Spleen (tissue), 13 donors: ENCODE measurements at places on chromosomes 5 and 9. TPM values are rescaled to one million over a fixed set of nuclear protein-coding genes. Genes with fewer than 3 reads are reported as not detected.

DNA sequence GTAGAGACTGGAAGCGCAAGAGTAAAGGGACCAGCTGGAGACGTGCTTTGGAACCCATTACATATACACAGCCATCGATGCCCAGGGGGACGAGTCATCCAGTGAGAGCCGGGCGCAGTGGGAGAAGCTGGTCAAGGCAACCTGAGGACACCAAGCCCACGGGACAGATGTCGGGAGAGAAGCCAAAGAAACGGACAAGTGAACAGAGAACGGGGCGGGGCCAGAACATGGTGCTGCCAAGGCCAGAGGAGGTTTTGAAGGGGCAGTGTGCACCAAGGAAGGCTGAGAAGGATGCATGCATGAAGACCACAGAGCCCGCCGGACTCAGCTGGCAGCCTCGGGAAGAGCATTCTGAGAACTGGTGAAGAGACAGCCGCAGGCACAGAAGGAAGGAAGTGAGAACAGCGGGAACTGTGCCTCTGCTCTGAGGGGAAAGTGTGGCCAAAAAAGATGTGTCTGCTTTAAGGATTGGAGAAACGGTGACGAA, 20.3 kb downstream of the CAMSAP1 start:
- DNase-seq = no peak
- no peaks in the 10 kb centered on the region for H3K36me3 ChIP-seq
- H3K27me3 ChIP-seq = no peaks in the 10 kb centered on the region
- peaks cover 92% of the 10 kb centered on the region for H3K4me1 ChIP-seq
- H3K4me3 ChIP-seq = no peak overlapping the region
- H3K27ac ChIP-seq = no peak overlapping the region

- H3K4me3 ChIP-seq = no peak overlapping the region
- no peaks in the 10 kb centered on the region for H3K27me3 ChIP-seq
- H3K36me3 ChIP-seq = no peaks in the 10 kb centered on the region
- H3K27ac ChIP-seq = no peak overlapping the region
- H3K4me1 ChIP-seq = no peaks in the 10 kb centered on the region
Observed at GRCh38 chr5:58746321-58746720, 163.4 kb downstream of the RAB3C start.

DNA sequence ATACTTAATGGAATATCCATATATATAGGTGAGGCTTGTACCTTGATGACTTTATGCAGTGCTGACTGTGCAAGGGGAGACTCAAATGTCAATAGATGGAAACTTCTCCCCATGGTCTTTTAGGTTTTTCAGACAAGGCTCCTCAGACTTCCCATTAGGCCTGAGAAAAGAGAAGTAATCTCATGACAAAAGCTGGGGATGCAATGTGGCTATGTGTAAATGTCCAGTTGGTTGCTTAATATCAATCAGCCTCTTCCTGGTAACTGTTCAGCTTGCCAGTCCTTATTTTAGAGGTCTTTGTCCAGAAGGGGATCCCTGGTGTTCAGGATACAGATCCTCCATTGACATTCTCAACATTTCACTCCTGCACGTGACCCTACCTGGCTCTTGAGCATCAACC, 621.1 kb upstream of the CDH18 start:
- no peaks in the 10 kb centered on the region for H3K27me3 ChIP-seq
- H3K27ac ChIP-seq = no peak overlapping the region
- H3K4me3 ChIP-seq = no peak overlapping the region
- no peaks in the 10 kb centered on the region for H3K36me3 ChIP-seq
- no peak for DNase-seq

DNA sequence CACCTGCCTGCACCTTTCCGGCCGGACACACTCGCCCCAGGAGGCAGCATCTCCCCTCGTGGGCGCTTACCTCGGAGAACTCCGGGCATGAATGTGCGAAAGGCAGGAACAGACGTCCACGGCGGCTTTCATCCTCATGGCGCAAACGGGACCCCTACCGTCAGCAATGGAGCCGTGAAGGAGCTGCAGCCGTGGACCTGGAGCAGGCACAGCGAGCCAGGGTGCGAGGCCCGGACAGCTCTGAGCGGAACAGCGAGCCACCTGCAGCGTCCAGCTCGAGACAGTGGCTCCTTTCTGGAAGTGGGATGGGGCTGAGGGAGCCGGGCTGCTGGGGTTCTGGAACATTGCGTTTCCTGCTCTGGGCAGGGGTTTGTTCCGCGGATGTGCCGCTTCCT, 7.8 kb upstream of the SLC6A19 start:
- no peak overlapping the region for H3K27ac ChIP-seq
- peaks cover 12% of the 10 kb centered on the region for H3K27me3 ChIP-seq
- no peaks in the 10 kb centered on the region for H3K36me3 ChIP-seq
- DNase-seq = no peak
- H3K4me3 ChIP-seq = no peak overlapping the region
- no peaks in the 10 kb centered on the region for H3K4me1 ChIP-seq

GRCh38 chr5:159609359-159609758, 279.1 kb upstream of the IL12B start:
- DNase-seq = no peak
- H3K36me3 ChIP-seq = no peaks in the 10 kb centered on the region
- no peak overlapping the region for H3K27ac ChIP-seq

GRCh38 chr9:114112778-114113584, 13.9 kb upstream of the KIF12 start:
- no peak overlapping the region for H3K27ac ChIP-seq
- no peaks in the 10 kb centered on the region for H3K36me3 ChIP-seq
- no peaks in the 10 kb centered on the region for H3K27me3 ChIP-seq
- H3K4me1 ChIP-seq = no peaks in the 10 kb centered on the region
- no peak overlapping the region for H3K4me3 ChIP-seq

PCDHA10 gene
- 0.34 TPM for total RNA-seq
